ENCODE measurements at places on chromosomes 1 and 21. TPM values are rescaled to one million over a fixed set of nuclear protein-coding genes. Genes with fewer than 3 reads are reported as not detected.

Gene KRTAP10-1
- not detected for total RNA-seq

Gene LCK
- total RNA-seq: not detected

Gene LORICRIN
- total RNA-seq: not detected

Gene SLC5A9
- total RNA-seq: not detected

Gene NFIA
- total RNA-seq: 4.1 TPM

Gene BEND5
- not detected for total RNA-seq

Gene ACAP3
- total RNA-seq: 10.6 TPM

Gene ORC1
- 19.7 TPM for total RNA-seq

Gene HSF2BP
- total RNA-seq: 1.8 TPM

Gene VCAM1
- 0.08 TPM for total RNA-seq

Gene CCDC27
- not detected for total RNA-seq

Gene LCE2C
- not detected for total RNA-seq

Gene PLEKHO1
- total RNA-seq: 9.5 TPM

Gene FCER1G
- total RNA-seq: not detected

Gene S100A4
- total RNA-seq: 1,610 TPM

Gene THEM5
- total RNA-seq: not detected

Gene OPRD1
- total RNA-seq: 0.05 TPM

Gene SLC2A5
- total RNA-seq: 0.04 TPM

Gene LCE3B
- not detected for total RNA-seq

Gene KCNE1
- total RNA-seq: not detected

Gene IFNLR1
- total RNA-seq: 1.3 TPM

Gene CLIC6
- total RNA-seq: 0.07 TPM

Gene TFF2
- not detected for total RNA-seq

Gene KLF18
- not detected for total RNA-seq

Gene CHIA
- not detected for total RNA-seq

Gene SLC22A15
- 0.93 TPM for total RNA-seq

Gene FBXO2
- total RNA-seq: 8.7 TPM

Gene OR2T11
- not detected for total RNA-seq

Gene NR1I3
- 0.15 TPM for total RNA-seq

Data from A549 treated with CORT108297 at 1 μM for 4 hours (cell line).